COR-L47 (cell line): ENCODE measurements at places on chromosomes 1 and 21.
A peak's percentile ranks its signal among the peaks of the same experiment; 100 is the strongest.

DNA sequence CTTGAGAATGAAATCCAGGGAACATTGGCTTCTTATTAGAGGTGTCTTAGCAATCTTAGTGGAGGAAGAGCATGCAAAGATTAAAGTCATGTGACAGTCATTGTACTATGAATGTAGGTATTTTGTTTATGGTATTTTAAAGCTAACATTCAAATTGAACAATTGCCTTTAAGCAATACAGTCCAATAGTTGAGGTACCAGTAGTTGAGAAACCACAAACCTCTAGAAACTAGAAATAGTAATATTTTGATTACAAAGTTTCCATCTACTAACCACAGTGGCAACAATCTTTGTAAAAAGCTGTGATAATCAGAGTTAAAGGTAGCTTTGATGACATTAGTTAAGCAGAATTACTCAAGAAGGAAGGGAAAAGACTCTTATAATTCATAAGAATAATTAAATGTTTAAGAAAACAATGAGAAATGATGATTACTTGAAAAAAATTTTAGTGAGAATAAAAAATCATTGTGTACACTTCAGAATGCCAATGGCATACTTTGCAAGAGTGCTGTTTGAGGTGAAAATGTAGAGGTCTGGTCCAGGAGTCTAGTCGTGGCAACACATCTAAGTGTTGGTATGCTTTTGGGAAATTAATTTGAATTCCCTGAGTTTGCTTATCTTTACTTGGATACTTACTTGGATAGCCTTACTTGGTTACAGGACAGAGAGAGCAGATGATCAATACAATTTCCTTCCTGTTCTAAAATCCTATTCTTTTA is 104.9 kb upstream of the PTGFR start:
- DNase-seq = no peak

DNA sequence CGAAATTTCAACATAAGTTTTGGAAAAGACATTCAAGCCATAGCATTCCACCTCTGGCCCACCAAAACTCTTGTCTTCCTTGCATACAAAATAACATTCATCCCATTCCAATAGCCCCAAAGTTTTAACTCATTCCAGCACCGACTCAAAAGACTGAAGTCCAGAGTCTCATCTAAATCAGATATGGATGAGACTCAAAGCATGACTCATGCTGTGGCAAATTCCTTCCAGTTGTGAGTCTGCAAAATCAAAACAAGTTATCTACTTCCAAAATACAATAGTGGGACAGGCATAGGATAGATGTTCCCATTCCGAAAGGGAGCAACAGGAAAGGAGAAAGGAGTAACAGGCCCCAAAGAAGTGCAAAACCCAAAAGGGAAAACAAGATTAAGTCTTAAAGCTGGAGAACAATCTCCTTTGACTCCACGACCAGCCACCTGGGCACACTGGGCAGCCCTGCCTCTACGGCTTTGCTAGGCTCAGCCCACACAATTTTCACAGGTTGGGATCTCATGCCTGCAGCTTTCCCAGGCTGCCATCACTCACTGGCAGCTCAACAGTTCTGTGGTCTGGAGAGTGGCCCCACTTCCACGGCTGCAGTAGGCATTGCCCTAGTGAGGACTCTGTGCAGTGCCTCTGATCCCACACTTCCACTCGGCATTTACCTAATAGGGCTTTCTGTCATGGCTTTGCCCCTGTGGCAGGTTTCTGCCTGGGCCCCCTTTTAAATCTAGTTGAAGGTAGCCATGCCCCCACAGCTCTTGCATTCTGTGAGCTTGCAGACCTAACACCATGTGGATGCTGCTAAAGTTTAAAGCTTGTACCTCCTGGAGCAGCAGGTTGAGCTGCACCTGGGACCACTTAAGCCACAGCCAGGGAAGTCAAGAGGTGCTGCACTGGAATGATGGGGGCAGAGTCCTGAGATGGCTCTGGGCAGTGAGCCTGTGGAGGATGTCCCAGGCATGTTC is 51.0 kb downstream of the RUNX3 start:
- DNase-seq = no peak

- DNase-seq = no peak
Measured at GRCh38 chr1:94746635-94747525, 73.3 kb upstream of the SLC44A3 start.

DNA sequence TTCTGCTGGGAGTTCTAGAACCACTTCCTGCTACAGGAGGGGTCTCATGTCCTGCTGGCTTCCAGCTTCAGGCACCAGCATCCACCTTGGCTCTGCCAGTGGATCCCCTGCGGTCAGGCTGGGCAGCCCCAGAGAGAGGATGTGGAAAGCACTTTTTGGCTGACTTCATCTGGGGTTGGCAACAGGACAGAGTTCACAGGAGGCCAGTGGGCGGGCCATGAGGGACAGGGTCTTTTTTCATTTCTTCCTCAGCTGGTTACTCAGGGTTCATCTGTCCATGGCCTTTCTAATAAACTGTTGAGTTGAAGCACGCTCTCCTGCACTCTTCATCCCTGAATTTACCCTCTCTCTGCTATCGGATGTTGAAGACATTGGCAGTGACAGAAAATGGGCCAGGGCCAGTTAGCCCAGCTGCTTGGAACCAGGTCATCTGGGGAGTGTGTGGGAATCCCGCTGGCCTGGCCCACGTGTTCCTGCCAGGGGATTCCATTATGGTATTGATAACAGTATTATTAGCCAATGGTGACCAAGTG is 45.2 kb downstream of the RPS6KA1 start:
- DNase-seq = no peak

GRCh38 chr1:7783178-7783711 is 846 bp upstream of the PER3 start:
- peak; percentile 71 for DNase-seq

DNA sequence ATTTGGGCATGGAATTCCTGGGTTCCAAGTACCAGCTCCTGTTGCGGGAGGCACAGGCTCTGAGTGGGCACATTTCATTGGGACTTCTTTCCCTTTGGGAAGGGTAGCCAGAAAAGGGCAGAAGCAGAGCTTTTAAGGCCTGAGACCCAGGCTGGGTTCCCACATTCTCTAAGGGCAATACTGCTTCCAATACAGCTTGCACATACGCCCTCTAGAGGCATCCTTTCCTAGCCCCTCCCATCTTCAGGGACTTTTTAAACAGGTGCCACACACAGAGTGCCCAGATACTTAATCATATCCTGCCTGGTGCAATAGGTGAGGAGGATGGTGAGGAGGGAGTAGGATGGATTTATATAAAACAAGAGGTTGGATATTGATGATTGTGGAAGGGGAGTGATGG is 5.7 kb downstream of the GPR88 start:
- DNase-seq = peak; percentile 2

- peak; percentile 6 for DNase-seq
Measured at GRCh38 chr21:34073749-34074282, 438 bp downstream of the MRPS6 start.

DNA sequence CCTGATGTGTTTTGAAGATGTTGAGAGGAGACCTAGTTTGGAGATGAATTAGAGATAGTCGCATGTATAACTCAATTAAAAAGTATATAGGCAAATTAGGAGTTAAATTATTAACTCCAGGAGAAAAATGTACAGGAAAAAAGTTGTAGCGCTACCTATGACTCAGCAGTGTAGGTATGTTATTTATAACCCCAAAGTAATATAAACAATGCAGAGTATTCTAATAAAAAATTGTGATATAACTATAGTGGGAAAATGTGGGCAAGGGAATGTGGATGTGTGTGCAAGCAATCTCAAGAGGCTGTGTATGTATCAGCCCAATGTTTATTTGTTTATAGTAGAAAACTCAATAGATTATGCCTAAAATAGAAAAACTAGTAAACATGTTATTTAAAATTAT is 144.5 kb downstream of the BRINP2 start:
- no peak for DNase-seq

GRCh38 chr1:150309758-150310508 is 11.4 kb upstream of the PRPF3 start:
- peak; percentile 65 for DNase-seq

- DNase-seq = no peak
Measured at GRCh38 chr1:244660595-244660994, 7.7 kb downstream of the DESI2 start.

DNA sequence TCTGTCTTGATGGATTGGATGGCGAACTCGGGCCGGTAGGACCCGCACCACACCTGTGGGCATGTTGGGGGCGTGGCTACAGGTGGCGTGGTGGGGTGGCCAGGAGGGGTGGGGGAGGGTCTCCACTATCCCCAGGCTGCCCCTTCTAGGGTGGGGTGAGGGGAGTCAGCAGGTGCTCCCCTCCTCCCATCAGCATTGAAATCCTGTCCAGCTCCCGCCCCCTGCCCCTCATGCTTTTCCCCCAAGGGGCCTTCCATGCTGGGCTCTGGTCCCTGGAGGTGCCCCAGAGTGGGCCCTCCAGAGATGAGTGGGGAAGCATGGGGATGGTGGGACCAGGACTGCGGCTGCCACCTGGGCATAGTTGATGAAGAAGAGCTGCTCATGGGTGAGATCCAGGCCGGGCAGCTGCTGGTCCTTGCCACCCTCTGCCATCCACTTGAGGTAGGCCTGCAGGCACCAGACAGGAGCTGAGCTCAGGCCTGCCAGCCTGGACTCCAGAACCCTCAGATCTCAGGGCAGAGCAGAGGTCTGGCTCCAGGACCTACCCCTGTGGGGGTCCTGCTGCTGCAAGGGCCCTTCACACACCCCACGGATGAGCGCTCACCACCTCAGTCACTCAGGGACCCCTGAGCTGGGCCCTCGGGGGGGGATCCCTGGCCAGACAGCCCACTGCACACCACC is 5.1 kb downstream of the PRXL2B start:
- no peak for DNase-seq

DNA sequence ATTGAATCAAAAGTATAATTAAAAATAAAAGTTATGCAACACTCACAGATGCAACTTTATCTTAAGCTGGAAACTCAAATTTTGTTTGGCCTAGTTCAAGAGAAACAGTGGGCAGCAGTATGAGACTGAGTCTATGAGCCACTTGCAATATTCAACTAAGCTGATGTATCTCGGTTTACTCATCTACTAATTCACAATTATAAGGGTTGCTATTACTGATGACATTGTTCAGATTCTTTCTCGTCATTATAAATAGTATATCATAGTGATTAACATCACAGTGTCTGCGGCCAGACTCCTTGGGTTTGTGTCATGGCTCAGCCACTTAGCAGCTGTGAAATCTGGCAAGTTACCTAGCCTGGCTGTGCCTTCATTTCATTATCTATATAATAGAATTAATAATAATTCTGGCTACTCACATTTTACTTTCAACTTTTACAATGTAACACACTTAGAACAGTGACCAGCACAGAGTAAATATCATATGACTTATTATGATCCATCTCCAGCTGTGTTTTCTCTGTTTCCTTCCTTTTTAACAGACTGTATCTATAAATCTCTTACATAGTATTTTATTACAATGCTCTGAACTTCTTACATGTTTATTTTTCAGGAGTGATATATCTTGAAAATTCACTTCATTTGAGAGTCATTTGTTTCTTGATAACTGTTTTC is 194.3 kb upstream of the RGS18 start:
- DNase-seq = no peak

- DNase-seq = peak; percentile 52
Measured at GRCh38 chr1:21865943-21866706, 54.1 kb downstream of the LDLRAD2 start.

- DNase-seq = no peak
Measured at GRCh38 chr1:209328196-209328595, 255.3 kb upstream of the CAMK1G start.

- DNase-seq = no peak
Measured at GRCh38 chr1:49597436-49597835, 426.3 kb downstream of the AGBL4 start.

DNA sequence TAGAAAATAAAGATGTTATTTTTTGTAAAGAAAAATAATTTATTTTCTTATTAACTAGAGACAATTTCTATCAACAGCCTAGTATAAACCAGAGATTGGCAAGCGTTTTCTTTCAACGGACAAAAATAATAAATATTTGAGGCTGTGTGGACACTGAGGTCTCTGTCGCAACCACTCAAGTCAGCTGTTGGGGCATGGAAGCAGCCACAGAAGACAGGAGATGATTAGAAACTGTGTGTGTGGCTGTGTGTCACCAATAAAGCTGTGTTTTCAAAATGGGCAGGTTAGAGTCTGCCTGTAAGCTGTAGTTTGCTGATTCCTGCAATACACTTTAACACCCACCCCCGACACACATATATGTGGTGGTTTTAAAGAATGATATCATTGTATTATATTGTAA is 200.6 kb upstream of the HMCN1 start:
- DNase-seq = no peak

GRCh38 chr1:94237291-94238226 is at the start of gene ARHGAP29:
Gene ARHGAP29 (minus strand): TSS chr1:94237584. CDS start chr1:94231611, 5,973 bp downstream.
- peak; percentile 65 for DNase-seq

- no peak for DNase-seq
Measured at GRCh38 chr1:9726905-9727595, 75.5 kb downstream of the PIK3CD start.

DNA sequence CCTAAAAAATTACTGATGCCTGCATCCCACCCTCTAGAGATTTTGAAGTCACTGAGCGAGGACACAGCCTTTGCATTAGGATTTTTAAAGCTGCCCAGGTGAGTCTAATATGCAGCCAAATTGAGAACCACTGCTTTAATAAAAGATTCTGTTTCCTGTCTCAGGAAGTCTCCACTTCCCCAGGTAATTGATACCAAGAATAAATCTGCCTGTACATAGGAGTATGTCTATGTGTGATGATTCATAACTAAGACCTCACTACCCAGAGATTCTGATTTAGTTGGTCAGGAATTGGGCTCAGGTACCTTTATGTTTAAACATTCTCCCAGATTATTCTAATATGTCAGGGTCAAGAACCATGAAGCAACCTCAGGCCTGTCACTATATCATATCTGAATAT is 108.8 kb upstream of the ARTN start:
- DNase-seq = no peak

- peak; percentile 23 for DNase-seq
Measured at GRCh38 chr1:110606657-110607535, 738 bp upstream of the KCNA2 start.

GRCh38 chr1:219574484-219575087 is 38.3 kb downstream of the ZC3H11B start:
- DNase-seq = no peak

DNA sequence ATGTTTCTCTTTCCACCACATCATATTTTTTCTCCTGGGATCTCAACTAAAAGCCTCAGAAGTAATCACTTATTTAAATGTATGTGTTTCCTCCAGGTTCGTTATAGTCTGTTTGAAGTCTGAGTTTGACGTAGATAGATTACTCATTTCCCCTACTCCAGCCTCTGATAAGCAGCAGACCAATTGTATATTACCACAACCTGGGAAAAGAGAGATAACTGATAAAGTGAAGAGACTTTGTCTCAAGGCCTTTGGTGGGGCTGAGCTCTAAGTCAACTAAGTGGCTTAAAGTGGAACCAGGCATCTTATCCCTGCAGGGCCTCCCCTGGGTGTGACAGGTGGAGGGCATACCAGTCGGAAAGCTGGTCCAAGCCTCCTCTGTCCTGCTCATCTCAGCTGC is 34.9 kb upstream of the CACNA1E start:
- DNase-seq = no peak

- no peak for DNase-seq
Measured at GRCh38 chr1:158089476-158089875, 91.2 kb upstream of the CD1D start.

DNA sequence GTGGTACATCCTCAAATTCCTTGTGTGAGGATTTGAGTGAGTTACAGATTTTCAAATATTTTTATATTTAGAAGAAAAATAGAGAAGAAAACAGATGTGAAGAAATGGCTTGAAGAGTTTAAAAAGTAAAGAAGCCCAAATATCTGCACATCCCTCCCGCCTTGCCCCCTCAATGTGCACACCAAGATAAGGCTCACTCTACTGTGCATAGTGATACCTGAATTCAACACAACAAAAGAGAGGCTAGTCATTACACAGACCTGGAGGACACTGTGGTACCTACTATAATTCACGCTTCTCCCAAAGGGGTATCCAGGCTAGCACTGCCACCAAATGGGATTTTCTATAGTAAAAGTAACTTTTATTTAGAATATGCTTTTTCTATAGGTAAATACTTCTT is 44.0 kb upstream of the SYT2 start:
- DNase-seq = no peak
